ENCODE measurements at places on chromosomes 16 and 17. TPM values are rescaled to one million over a fixed set of nuclear protein-coding genes. Genes with fewer than 3 reads are reported as not detected.
A peak's percentile ranks its signal among the peaks of the same experiment; 100 is the strongest.

DNA sequence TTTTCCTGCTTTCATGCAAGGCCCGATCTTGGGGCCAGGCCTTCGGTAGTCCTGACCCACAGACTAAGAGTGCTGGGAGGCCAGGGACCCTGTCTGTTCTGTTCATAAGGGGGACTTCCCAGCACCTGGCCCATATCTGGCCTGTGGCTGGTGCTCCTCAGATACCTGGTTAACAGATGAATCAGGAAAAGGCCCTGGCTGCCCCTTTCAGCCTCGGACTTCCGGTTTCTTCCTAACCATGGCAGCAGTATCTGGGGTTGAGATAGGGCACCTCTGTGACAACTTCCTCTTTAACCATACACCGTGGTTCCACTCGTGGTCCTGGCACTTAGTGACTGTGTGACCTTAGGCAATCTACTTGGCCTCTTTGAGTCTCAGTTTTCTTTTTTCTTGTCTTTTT lies 18.4 kb downstream of the PLCG2 start:
- peaks cover 21% of the 10 kb centered on the region for H3K4me1 ChIP-seq
- no peak overlapping the region for H3K27ac ChIP-seq
- H3K36me3 ChIP-seq, result no peaks in the 10 kb centered on the region
- H3K4me3 ChIP-seq, result no peak overlapping the region
- peak; percentile 57 for DNase-seq

- DNase-seq, result no peak
- H3K36me3 ChIP-seq, result no peaks in the 10 kb centered on the region
Observed at GRCh38 chr17:68624381-68624780, 23.2 kb upstream of the FAM20A start.

- H3K27ac ChIP-seq, result no peak overlapping the region
- peaks cover 85% of the 10 kb centered on the region for H3K36me3 ChIP-seq
- H3K4me3 ChIP-seq, result no peak overlapping the region
- no peaks in the 10 kb centered on the region for H3K27me3 ChIP-seq
- peaks cover 71% of the 10 kb centered on the region for H3K4me1 ChIP-seq
Observed at GRCh38 chr16:27335349-27336053, 21.7 kb downstream of the IL4R start.

GRCh38 chr16:31477220-31478216 lies 5.4 kb upstream of the SLC5A2 start:
- peak overlapping the region; percentile 63 for H3K4me3 ChIP-seq
- H3K27me3 ChIP-seq, result no peaks in the 10 kb centered on the region
- H3K27ac ChIP-seq, result peak overlapping the region; percentile 84
- peak; percentile 90 for DNase-seq
- H3K36me3 ChIP-seq, result peaks cover 38% of the 10 kb centered on the region

GRCh38 chr16:48279199-48279598 lies 31.9 kb upstream of the ABCC11 start:
- no peak overlapping the region for H3K27ac ChIP-seq
- peaks cover 17% of the 10 kb centered on the region for H3K36me3 ChIP-seq
- no peaks in the 10 kb centered on the region for H3K27me3 ChIP-seq
- H3K4me1 ChIP-seq, result peaks cover 10% of the 10 kb centered on the region
- H3K4me3 ChIP-seq, result no peak overlapping the region

DNA sequence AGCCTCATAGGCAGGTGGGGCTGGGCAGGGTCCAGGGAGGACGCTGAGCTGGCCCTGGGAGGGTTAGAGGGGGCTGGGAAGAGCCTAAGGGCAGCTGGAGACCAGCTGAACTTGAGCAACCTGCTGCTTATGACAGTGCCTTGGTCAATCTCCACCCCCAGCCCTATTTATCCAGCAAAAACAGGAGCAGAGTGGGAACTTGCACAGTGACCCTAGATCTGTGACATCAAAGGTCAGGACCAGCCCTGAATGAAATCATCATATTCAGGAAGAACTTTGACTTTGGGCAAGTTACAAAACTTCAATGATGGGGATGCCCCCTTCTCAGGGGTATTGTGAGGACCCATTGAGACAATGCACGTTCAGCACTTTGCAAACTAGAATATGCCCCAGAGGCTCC lies 9.4 kb downstream of the CD300LF start:
- H3K4me1 ChIP-seq, result peaks cover 22% of the 10 kb centered on the region
- H3K36me3 ChIP-seq, result peaks cover 4% of the 10 kb centered on the region
- peaks cover 10% of the 10 kb centered on the region for H3K27me3 ChIP-seq
- H3K27ac ChIP-seq, result no peak overlapping the region

DNA sequence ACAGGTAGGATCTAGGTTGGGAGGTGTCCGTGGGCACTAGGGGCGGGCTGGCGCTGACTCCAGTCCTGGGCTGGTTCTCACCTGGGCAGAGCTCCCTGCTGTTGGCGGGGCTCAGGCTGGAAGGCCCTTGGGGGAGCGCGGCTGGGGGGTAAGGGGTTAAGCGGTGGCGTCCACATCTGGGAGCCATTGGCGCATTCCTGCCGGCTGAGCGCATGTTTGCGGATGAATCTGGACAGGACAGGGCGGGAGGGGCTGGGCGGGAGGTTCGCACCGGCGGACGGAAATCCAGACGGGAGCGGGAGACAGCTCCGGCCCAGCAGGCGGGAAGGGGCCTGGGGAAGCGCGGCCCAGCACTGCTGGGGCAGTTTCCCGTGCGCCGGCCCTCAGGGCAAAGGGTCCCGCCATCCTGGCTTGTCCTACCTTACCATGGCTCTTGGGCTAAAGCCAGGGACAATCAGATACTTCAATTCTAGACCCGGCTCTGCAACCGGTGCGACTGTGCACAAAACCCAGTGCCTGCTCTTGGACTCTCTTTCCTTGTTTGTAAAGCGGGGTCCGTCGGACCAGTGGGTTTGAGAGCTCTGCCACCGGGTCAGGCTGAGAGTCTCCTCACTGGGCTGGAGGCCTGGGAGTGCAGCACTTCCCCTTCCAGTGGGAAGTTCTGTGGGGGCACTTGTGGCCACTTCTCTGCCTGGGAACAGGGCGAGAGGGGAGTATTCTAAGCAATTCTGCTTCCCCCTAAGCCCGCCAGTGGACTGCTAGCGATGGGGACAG lies 7.8 kb downstream of the RARA start:
- no peaks in the 10 kb centered on the region for H3K36me3 ChIP-seq
- peak; percentile 77 for DNase-seq
- peak overlapping the region; percentile 96 for H3K27ac ChIP-seq

GRCh38 chr17:39868554-39868942 lies 546 bp downstream of the ZPBP2 start:
- H3K27ac ChIP-seq, result no peak overlapping the region
- no peaks in the 10 kb centered on the region for H3K36me3 ChIP-seq
- no peak for DNase-seq
- H3K4me1 ChIP-seq, result peaks cover 8% of the 10 kb centered on the region
- no peak overlapping the region for H3K4me3 ChIP-seq

DNA sequence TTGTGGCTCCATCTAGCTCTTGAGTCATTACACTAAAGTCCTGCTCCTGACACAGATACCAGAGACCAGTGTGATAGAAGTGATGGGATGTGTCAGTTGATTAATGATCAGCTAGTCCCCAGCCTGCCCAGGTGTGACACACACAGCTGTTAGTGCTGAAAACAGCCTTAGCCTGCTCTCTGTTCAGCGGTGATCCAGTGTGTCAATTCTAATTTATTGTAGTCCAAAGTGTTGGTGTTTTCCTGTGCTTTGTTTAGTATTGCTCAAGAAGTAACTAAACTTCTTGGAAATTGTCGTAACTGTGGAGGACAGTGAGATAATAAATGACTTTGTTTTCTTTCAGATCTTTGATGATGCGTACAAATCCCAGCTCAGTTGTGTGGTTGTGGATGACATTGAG lies 92.3 kb downstream of the WNT3 start:
- no peaks in the 10 kb centered on the region for H3K4me1 ChIP-seq
- no peaks in the 10 kb centered on the region for H3K27me3 ChIP-seq
- H3K27ac ChIP-seq, result no peak overlapping the region
- peaks cover 41% of the 10 kb centered on the region for H3K36me3 ChIP-seq
- no peak for DNase-seq

Gene CLEC10A
- 7.7 TPM for total RNA-seq

Gene RAP1GAP2
- 17.0 TPM for total RNA-seq

Gene AURKB
- 2.2 TPM for total RNA-seq

Gene UTS2R
- not detected for total RNA-seq

Gene SLC38A8
- total RNA-seq, result not detected

Gene SLC5A10
- total RNA-seq, result not detected

Gene TNS4
- total RNA-seq, result 0.68 TPM

All from lower lobe of right lung (tissue), 2 donors.